Hippocampal formation (tissue), 2 donors: ENCODE measurements at places on chromosomes 4 and X.

- DNase-seq = no peak
These were observed 2.8 kb upstream of the TENM3 start for GRCh38 chr4:182240161-182241130.

- DNase-seq = no peak
These were observed 109.0 kb downstream of the SHROOM4 start for GRCh38 chrX:50705042-50705441.

- DNase-seq = no peak
These were observed 43.9 kb upstream of the GC start for GRCh38 chr4:71827826-71828225.

- DNase-seq = no peak
These were observed 396.5 kb downstream of the DCAF12L2 start for GRCh38 chrX:125769628-125770027.
